Kidney (tissue), 22 donors: ENCODE measurements at places on chromosomes 1 and 21.

DNA sequence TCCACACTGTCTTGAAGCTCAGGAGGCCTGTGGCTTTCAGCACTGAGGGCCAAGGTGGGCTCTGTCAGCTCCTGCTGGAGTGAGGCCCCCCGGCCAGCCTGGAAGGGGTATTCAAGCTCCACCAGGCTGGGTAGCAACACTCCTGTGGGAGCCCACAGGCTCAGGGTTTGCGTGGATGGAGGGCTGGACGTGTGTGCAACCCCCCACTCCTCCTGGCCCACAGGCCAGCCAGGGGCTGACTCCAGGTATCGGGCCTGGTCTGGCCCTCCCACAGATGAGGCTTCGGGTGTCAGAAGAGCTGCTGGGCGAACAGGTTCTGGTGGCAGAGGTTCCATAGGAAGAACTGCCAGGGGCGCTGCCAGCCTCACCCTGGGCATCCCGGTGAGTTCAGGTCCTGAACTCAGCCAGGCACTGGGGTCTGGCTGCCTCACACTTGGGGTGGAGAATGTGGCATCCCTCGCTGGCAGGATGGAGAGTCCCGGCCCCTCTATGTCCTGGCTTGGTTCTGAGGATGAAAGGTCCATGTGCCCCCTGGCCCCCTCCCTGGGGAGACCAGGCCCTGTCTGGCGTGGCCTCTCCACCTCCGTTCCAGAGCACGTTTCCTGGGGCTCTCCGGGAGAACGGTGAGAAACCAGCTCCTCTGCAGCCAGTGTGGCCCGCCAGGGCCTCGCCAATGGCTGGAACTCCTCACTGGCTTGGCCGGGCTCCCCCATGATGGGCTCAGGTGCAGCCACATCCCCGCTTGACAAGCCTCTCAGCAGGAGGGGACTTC lies 64.6 kb upstream of the TARDBP start:
- peak; percentile 44 for DNase-seq

DNA sequence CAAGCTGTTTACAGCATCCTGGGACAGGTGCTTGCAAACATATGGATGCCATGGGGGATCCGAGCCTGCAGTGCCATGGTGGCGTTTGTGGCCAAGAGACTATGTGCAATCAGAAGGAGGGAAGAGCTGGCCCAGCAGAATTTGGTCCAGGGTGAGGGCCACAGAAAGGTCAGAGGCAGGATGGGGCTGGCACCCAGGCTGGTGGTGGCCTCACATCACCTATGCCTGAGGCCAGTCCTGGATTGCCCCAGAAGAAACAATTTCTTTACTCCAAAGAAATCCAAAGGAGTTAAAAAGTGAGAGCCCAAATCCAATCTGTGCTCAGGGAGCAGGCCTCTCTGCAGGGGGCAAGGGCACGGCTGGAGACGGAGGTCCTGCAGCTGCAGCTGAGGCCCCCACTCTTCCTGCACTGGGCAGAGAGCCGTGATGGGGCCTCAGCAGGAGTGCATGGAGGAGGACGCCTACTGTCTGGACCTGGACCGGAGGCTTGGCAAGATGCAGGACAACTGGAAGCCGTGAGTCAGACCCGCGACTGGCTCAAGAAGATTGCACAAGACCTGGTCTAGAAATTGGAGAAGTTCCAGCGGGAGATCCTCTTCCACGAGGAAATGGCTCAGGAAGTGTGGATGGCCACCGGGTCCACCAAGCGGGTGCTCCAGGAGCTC lies 163.5 kb downstream of the RYR2 start:
- DNase-seq, result no peak

DNA sequence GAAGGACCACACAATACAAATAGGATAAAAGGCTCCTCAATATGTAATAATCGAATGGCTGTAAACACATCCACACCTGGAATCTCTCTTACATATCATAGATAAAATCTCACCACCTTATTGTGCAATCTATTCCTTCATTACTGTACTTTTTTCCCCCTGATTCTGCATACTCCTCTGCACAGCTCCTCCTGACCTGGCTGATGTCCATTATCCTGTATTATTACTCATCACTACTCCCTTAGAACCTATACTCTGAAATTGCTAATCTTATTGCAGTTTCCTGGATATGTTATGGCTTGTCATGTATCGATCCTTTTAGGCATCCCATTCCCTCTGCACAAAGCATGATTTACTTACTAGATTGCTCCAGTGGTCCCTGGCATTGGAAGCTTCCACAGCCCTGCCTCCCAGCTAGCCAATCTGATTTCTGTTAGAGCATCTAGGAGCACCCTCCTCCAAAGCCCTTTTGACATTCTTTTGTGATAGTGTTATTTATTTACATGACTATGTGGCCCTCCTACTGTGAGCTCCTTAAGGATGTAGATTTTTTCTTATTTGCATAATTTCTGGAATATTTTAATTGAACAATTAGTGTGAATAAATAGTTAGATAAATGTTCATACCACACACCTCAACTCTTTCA lies 24.2 kb upstream of the PHGDH start:
- no peak for DNase-seq

GRCh38 chr1:150777544-150777943 lies 12.0 kb upstream of the CTSS start:
- DNase-seq, result no peak

- DNase-seq, result no peak
Observed at GRCh38 chr1:87194271-87194774, 134.4 kb upstream of the LMO4 start.

DNA sequence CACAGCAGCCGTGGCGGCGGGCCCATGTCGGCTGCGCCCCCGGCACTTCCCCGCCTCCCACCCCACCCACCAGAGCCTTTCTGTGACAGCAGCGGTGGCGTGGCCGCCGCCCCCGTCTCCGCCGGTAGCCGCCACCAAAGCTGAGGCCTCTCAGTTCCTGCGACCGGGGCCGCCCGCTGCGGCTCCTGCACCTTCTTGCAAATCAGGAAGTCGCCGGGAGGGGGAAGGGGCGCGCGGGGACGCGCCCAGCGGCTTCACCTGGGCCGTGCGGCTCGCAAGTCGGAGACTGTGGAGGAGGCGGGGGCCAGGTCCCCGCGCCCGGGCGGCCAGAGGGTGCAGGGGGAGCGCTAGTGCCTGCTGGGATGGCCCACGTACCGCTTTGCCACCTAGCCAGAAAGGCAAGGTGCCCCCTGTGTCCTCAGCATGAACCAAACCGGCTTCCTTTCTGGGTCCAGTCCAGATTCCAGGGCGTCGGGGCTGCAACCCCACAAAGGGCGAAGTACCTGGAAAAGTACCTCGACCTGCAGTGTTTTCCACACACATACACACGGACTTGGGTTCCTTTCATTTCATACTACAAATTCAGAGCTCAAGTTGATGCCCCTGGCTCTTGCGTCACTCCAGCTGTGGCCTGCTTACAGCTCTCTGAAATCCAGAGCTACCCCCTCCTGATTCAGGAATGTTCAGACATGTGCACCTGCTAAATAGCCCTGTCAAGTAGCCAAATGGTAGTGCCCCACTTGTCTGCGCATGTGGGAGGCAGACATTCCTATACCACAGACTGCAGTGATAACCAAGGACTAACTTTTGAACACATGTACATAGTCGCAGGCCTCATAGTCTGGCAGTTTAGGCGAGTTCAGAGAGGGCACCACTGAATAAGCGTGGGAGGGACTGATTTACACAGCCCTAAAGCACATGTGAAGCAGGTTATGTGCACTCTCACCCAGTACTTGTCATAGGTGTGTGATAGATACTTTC lies at the start of gene DENND1B:
Gene DENND1B, minus strand, starts transcription at position 199 of the 981 bp plus-strand sequence. CDS start 325 bp downstream, outside the sequence.
- peak; percentile 91 for DNase-seq

- DNase-seq, result no peak
Observed at GRCh38 chr1:35594005-35594760, 21.1 kb downstream of the TFAP2E start.

GRCh38 chr1:165933446-165934170 lies 106.2 kb downstream of the UCK2 start:
- no peak for DNase-seq

GRCh38 chr1:113391649-113392271 lies 1.4 kb downstream of the MAGI3 start:
- DNase-seq, result no peak

GRCh38 chr21:43689556-43690337 lies 29.2 kb upstream of the PDXK start:
- no peak for DNase-seq
